Smooth muscle cell of trachea (primary cell): ENCODE measurements at places on chromosomes 7 and 10. TPM values are rescaled to one million over a fixed set of nuclear protein-coding genes. Genes with fewer than 3 reads are reported as not detected.

The TUBAL3 gene
- not detected in 2 replicates for total RNA-seq

The PRKAR2B gene
- total RNA-seq, result 5.8 and 6.4 TPM in 2 replicates

The PRSS37 gene
- total RNA-seq, result not detected in 2 replicates

The PUS7 gene
- total RNA-seq, result 10.9 and 20.4 TPM in 2 replicates

The SFMBT2 gene
- 1.7 and 5.2 TPM in 2 replicates for total RNA-seq

The CRHR2 gene
- not detected in 2 replicates for total RNA-seq

The PALD1 gene
- total RNA-seq, result 0.66 and 0.73 TPM in 2 replicates

The PTPN20 gene
- total RNA-seq, result 0.33 and 0.73 TPM in 2 replicates

The HNRNPA2B1 gene
- total RNA-seq, result 58.2 and 190 TPM in 2 replicates

The UNCX gene
- not detected in 2 replicates for total RNA-seq

The CALML5 gene
- not detected in 2 replicates for total RNA-seq

The MUC12 gene
- 0.50 and 0.87 TPM in 2 replicates for total RNA-seq

The ADCYAP1R1 gene
- total RNA-seq, result not detected in 2 replicates

The LRRTM3 gene
- not detected in 2 replicates for total RNA-seq

The SFTPD gene
- not detected in 2 replicates for total RNA-seq

The GIMAP2 gene
- total RNA-seq, result 0.58 and 0.83 TPM in 2 replicates

The TBXAS1 gene
- total RNA-seq, result 1.2 TPM in 2 replicates

The RGR gene
- not detected in 2 replicates for total RNA-seq

The OPN1SW gene
- not detected in 2 replicates for total RNA-seq

The MAGI2 gene
- total RNA-seq, result 16.2 and 33.2 TPM in 2 replicates

The FOXK1 gene
- 29.5 and 32.4 TPM in 2 replicates for total RNA-seq

The ZCCHC24 gene
- total RNA-seq, result 48.3 and 80.6 TPM in 2 replicates

The WNT2 gene
- total RNA-seq, result under 0.01 and 1.3 TPM in 2 replicates

The GLI3 gene
- total RNA-seq, result 6.9 and 9.3 TPM in 2 replicates

The PIK3CG gene
- total RNA-seq, result under 0.01 TPM in 1 of 2 replicates, not detected in the other

The MMRN2 gene
- 3.6 and 4.8 TPM in 2 replicates for total RNA-seq

The WDR91 gene
- total RNA-seq, result 8.3 and 14.1 TPM in 2 replicates

The KEL gene
- 0.17 TPM in 1 of 2 replicates, not detected in the other for total RNA-seq

The AKR1C4 gene
- total RNA-seq, result not detected in 2 replicates

The MKRN1 gene
- 72.9 and 83.4 TPM in 2 replicates for total RNA-seq

The ACTA2 gene
- 85.4 and 186 TPM in 2 replicates for total RNA-seq

The HMX2 gene
- total RNA-seq, result not detected in 2 replicates

The EPHB6 gene
- total RNA-seq, result 1.9 and 8.8 TPM in 2 replicates

The CNPY1 gene
- total RNA-seq, result not detected in 2 replicates

The SFXN4 gene
- total RNA-seq, result 9.3 and 12.9 TPM in 2 replicates

The ACSL5 gene
- total RNA-seq, result 1.3 and 5.0 TPM in 2 replicates

The WDFY4 gene
- total RNA-seq, result under 0.01 TPM in 1 of 2 replicates, not detected in the other

The SLC29A3 gene
- total RNA-seq, result 0.58 and 1.8 TPM in 2 replicates

The OIT3 gene
- under 0.01 and 0.17 TPM in 2 replicates for total RNA-seq

The OR2A12 gene
- not detected in 2 replicates for total RNA-seq

The PNLIPRP3 gene
- 0.17 TPM in 1 of 2 replicates, not detected in the other for total RNA-seq

The HGF gene
- 80.7 and 218 TPM in 2 replicates for total RNA-seq

The SFRP5 gene
- not detected in 2 replicates for total RNA-seq

The TBL2 gene
- total RNA-seq, result 66.2 and 135 TPM in 2 replicates

The C7orf57 gene
- not detected in 2 replicates for total RNA-seq

The ANKRD16 gene
- 8.4 and 12.9 TPM in 2 replicates for total RNA-seq

The PDE6C gene
- total RNA-seq, result not detected in 2 replicates
